Hepatocyte (in vitro differentiated cells): ENCODE measurements at places on chromosomes 16 and 17.

GRCh38 chr17:58764373-58764772 is 8.7 kb downstream of the PPM1E start:
- no peak for DNase-seq

DNA sequence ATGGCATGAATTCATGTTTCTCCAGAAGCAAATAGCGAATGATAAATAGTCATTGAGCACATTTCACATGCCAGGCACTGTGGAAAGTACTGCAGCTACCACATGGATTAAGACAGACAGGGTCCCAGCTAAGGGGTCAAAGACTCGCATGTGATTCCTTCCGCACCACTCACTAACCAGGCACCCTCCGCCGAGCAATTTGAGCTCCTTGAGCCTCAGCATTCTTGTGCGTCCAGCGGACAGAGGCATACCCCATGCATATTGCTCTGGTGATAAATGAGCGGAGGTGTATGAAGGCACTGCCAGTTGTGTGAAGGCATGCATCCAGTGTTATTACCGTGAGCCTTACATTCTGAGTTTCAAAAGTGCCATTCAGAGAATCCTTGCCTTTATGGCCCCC is 358.7 kb downstream of the HS3ST4 start:
- no peak for DNase-seq

GRCh38 chr17:4872786-4873185 is 26.6 kb upstream of the C17orf107 start:
- DNase-seq: no peak

GRCh38 chr17:38893113-38893512 is 23.3 kb downstream of the LASP1 start:
- no peak for DNase-seq

DNA sequence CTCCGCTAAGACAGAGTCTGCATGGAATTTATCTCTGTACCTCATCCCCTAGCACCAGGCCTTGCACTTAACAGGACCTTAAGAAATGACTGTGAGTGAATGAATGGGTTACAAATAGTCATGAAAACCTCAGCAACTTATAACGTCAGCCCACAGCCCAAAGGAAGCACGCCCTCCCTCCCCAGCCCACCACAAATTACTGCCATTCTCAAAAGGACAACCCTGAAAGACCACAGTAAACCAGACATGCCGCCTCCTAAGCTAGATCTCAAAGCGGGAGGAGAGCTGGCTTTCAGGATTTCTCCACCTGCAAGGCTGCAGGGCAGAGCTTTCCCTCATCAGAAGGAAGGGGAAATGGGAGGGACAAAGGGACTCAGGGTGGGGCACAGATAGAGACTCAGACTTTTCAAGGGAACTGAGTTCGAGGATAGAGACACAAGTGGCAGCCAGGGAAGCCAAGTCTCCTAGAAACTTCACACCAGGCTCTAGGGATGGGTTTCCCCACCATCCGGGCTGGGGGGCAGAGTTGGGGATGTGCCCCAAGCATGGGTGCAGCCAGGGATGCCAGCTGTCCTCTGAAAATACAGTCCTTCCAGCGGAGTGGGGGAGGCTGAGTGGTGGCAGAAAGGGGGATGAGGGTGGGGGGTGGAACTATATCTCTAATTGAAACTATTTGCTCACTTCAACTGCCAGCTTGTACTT is 56.7 kb downstream of the PLXDC1 start:
- DNase-seq: no peak

- DNase-seq: no peak
Observed at GRCh38 chr16:66568355-66568754, 2.1 kb downstream of the CMTM1 start.
